Activated naive CD8-positive, alpha-beta T cell treated with anti-CD3 and anti-CD28 coated beads for 36 hours (primary cell): ENCODE measurements at places on chromosomes 16 and 17.

GRCh38 chr17:74228306-74228978, 15.1 kb downstream of the TTYH2 start:
- DNase-seq, result no peak

- DNase-seq, result no peak
Observed at GRCh38 chr16:27353853-27354252, 40.1 kb downstream of the IL4R start.

DNA sequence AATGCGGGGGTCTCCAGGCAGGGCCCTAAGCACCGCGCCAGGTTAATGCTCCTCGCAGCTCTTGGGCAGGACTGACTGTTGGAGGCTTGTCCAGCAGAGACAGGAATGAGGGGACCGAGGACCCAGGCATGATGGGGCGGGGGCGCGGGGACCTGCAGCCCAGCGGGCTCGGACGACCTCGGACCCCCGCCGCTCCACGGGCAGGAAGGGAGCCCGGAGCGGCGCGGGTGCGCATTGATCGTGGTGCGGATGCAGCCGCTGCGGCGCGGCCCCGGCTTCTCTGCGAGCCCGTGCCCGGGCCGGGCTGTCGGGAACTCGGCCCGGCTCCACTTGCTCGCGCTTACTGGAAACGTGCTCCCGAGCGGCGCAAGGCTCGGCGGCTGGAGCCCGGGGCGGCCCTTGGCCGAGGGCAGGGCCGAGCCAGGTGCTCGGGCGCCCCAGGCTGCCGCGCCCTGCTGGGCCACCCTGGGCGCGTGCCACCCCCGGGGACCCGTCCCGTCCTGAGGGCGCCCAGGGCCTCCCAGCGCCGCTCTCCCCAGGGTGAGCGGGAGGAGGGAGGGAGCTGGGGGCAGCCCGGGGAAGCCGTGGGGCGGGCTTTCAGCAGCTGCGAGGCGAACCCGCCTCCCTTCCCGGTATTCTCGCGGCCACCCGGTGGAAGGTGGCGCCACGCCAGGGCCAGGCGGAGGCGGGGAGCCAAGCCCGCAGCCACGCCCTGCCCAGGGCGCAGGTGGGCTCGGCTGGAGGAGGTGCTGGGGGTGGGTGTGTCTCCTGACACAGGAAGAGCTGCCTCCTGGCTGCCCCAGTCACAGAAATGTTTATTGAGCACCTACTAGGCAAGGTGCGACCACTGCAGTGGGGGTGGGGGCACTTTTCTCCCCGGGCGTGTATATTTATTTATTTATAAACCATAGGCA, 45.9 kb downstream of the SOCS3 start:
- peak; percentile 86 for DNase-seq

- no peak for DNase-seq
Observed at GRCh38 chr16:13426269-13426668, 493.7 kb upstream of the ERCC4 start.

DNA sequence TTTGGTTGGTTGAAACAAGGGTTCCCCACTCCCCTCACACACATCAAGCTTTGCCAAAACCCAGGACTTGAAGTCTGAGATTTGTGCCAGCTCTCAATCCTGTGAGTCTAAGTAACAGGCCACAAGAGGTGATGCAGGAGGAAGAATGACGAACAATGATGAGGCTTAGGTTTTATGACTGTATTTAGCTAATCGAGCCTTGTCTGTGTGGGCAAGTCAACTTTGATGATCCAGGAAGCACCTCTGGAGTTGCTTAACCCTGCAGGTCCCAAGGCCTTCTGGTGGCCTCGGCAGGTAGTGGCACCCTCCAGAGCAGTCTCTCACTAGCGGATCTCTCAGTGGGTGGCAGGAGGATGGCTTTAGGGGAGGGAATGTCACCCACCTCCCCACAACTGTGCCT, 28.7 kb downstream of the CDK5RAP3 start:
- no peak for DNase-seq

- DNase-seq, result no peak
Observed at GRCh38 chr17:77537566-77537965, 396.8 kb downstream of the SEC14L1 start.

DNA sequence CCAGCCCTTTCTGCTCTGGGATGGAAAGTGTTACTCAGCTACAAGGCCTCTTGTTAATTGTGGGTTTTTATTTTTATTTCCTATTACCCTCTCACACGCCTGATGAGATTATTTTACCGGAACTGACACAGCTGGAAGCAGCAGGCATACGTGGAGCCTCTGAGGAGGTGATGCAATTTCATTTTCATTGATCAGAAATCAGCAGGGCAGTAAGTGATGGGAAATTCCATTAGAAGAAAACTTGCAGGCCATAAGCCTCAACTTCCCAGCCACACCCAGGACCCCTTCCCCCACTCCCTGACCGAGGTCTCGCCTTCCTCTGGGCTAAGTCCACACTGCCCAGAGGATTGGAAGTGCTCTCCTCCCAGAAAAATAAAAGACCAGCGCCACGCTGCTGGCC, 69.7 kb downstream of the ZFHX3 start:
- DNase-seq, result no peak

- no peak for DNase-seq
Observed at GRCh38 chr17:56913353-56913866, 439 bp downstream of the TRIM25 start.

GRCh38 chr17:51046514-51047384, 73.9 kb downstream of the SPAG9 start:
- no peak for DNase-seq

- no peak for DNase-seq
Observed at GRCh38 chr16:31016018-31016417, 5.6 kb upstream of the STX1B start.

DNA sequence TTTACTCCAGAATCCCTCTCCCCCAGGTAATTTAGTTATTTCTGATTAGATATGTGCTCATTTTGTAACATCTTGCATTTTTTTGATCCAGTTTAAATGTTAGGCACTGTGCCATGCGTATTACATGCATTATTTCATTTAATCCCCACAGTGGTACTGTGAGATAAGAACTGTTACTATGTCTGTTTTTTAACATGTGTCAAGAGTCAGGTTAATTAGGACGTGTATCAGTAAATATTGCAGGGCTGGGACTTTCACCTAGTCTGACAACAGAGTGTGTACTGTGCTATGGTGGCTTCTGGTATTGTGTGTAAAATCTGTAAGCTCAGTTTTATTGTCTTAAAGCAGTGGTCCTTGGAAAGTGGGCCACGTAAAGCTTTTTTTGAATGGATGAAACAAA, 10.6 kb downstream of the RSPRY1 start:
- DNase-seq, result no peak

- peak; percentile 90 for DNase-seq
Observed at GRCh38 chr16:82169861-82170845, at the start of gene MPHOSPH6. MPHOSPH6 (minus strand) TSS chr16:82170224; CDS start chr16:82170175, 49 bp downstream.

GRCh38 chr16:79469999-79470398, 130.5 kb downstream of the MAF start:
- DNase-seq, result no peak

DNA sequence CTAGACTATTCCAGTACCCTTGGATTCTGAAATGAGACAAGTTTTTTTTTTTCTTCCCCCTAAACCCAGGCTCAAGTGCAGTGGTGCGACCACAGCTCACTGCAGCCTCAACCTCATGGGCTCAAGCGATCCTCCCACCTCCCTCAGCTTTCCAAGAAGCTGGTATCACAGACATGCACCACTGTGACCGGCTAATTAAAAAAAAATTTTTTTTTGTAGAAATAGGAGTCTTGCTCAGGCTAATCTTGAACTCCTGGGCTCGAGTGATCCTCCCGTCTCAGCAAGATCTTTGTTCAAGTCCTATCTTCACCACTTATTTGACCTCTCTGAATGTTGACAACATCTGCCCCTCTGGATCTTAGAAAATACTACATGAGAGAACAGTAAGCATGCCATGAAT, 26.6 kb upstream of the CORO6 start:
- no peak for DNase-seq

GRCh38 chr17:66712453-66712852, 122.5 kb upstream of the CACNG5 start:
- no peak for DNase-seq

GRCh38 chr16:47886631-47887415, 269.0 kb downstream of the ABCC12 start:
- DNase-seq, result no peak

DNA sequence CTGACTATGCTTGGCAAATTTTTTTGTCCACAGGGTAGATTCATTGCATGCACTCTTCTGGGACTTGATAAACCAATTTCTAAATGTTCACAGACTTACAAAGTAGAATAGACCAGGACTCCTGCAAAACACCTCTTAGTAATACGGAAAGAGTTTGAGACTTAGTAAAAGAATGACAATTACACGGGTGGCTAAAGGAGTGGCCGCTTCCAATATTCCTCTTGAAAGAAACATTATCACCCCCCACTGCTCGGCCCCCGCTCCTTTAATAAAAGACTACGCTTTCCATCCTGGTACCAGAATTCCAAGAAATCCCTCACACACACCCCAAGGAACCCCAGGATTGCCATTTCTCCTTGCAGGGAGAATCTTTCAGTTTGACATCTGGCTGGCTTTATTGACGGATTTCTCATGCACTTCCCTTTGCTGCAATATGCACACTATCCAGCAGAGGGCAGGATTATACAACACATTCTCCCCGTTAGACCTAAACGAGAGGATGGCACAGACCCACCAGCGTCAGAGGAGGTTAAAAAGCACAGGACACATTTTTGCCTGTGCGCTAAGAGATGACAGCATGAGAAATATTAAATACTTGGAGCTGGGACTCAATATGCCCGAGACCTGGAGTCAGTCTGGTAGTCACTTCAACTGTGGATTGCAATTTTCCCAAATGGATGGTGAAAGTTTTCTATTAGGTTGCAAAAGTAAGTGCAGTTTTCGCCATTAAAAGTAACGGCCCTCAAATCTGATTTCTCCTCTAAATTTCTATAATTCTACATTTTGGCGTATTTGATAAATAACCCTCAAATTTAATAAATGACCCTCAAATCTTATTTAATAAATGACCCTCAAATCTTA, 46.6 kb upstream of the NUDT7 start:
- peak; percentile 37 for DNase-seq

- no peak for DNase-seq
Observed at GRCh38 chr16:56961386-56961785, 364 bp upstream of the CETP start.

- no peak for DNase-seq
Observed at GRCh38 chr17:80826955-80827645, 164.5 kb upstream of the CHMP6 start.

DNA sequence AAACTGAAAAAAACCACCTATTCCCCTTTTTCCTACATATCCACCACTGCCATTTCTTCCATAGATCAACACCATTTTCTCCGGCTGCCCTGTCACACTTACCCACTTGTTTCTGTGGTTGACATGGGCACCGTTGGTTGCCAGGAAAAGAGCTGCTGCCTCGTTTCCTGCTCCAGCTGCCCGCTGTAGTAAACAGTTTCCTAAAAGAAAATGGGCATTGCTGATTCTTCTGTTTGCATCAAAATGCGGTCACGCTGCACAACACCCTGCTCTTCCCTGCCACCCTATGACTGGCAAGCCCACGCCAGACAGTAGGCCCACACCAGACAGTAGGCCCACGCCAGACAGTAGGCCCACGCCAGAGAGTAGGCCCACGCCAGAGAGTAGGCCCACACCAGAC, 46.3 kb downstream of the CYB5D2 start:
- DNase-seq, result no peak

DNA sequence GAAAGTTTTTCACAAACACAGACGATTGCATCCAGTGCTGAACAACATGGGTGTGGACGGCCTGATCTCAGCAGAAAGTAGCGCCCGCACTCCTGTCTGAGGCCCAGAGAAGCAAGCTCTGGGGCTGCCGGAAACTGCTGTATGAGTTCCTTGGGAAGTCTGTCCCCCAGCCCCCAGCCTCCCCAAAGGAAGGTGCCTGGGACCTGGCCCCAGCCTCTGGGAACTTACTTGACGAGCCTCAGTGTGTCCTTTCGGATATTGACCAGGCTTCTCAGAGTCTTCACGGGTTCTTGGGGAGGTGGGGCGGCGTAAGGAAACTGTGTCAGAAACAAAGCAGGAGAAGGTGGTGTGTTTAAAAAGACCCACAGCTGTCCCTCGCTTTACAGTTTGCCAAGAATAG, 32.4 kb upstream of the FOXJ1 start:
- no peak for DNase-seq

DNA sequence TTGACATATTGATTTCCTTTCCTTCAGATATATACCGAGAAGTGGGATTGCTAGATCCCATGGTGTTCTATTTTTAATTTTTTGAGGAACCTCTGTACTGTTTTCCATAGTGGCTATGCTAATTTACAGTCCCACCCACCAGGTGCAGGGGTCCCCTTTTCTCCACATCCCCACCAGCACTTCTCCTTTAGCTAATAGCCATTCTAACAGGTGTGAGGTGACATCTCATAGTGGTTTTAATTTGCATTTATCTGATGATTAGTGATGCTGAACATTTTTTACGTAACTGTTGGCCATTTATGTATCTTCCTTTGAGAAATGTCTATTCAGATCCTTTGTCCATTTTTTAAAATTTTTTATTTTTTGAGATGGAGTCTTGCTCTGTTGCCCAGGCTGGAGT, 93.9 kb downstream of the SDR42E1 start:
- DNase-seq, result no peak

GRCh38 chr16:27400751-27401620, 988 bp upstream of the IL21R start:
- no peak for DNase-seq

DNA sequence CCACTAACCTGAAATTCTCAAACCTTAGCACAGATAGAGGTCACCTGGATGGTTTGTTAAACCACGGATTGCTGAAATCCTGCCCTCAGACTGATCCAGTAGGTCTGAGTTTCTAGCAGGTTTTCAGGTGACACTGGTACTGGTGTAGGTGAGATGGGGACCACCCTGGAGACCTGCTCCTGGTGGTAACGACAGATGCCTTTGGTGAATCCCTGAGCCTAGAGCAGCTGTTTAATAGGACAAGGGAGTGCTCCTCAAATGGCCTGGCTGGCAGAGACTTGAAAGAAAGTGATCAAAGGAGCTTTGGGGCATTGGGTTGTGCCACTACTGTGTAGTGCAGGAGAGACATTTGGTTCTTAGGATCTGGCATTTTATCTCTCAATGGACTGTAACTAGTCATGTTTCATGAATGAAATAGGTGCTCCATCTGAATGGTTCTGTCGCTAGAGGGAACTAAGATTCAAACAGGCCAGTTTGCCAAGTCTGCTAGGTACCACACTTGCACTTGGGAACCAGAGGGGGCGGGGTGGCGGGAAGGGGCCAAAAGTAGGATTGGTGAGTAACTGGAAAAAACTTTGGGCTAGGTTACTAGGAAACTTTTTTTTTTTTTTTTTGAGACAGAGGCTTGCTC, 2.9 kb upstream of the IFI35 start:
- no peak for DNase-seq

DNA sequence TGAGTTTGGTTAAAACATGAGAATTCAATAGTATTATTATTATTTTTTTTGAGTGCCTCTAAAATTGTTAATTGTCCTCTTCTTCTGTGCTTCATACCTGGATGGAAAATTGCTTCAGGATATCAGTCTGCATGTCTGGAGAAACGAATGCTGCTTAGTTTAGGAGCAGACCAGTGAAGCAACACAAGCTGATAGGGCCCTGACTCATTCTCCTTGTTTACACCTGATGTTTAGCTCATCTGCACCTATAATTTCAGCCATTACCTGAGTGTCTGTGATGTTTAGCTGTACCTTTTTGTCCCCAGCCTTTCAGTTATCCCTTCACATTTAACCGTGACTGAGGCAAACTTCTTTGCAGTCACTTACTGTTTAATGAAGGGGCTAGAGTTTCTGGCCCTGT, 14.8 kb downstream of the SNTB2 start:
- no peak for DNase-seq

- no peak for DNase-seq
Observed at GRCh38 chr17:41278176-41278955, 2.9 kb downstream of the KRTAP9-7 start.

GRCh38 chr17:78176548-78177025, 8.2 kb downstream of the SYNGR2 start:
- peak; percentile 80 for DNase-seq

- DNase-seq, result no peak
Observed at GRCh38 chr17:72456075-72456474, 335.3 kb downstream of the SOX9 start.
